Iris pigment epithelial cell (primary cell): ENCODE measurements at places on chromosomes 12 and 14.

DNA sequence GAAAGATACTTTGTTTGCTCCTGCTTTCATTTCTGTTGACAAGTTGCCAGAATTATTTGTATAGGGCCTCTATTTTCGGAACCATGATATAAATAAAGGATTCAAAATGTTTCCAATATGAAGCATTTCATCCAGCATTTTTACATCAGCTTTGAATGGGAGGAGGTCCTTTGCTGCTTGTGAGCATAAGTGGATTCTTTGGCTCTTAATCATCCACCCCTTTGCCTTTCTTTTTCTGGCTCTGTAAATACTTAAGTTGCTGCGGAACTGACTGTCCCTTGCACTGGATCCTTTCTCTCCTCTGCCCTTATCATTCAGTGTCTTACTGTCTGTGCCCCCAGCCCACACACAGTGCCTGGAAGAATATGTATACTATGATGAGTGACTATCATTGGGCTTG is 357.3 kb upstream of the RGS6 start:
- peak; percentile 94 for DNase-seq

DNA sequence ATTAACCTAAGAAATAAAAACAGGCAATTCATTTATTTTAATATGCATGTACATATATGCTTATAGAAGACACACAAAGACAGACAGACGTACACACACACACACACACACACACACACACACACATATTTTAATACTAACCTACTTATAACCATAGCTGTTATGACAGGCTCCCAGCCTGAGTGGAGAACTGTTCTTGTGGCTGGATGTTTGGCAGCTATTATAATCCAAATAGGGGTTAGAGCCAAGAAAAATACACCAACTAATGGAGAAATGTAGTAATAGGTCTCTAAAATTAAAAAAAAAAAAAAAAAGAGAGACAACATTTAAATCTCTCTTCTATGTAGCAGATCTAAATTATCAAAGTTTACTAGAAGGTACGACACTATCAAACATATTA is 91.8 kb downstream of the SLC41A2 start:
- peak; percentile 93 for DNase-seq

- no peak for DNase-seq
These were observed 4.7 kb downstream of the VSIG10 start for GRCh38 chr12:118098911-118099671.

DNA sequence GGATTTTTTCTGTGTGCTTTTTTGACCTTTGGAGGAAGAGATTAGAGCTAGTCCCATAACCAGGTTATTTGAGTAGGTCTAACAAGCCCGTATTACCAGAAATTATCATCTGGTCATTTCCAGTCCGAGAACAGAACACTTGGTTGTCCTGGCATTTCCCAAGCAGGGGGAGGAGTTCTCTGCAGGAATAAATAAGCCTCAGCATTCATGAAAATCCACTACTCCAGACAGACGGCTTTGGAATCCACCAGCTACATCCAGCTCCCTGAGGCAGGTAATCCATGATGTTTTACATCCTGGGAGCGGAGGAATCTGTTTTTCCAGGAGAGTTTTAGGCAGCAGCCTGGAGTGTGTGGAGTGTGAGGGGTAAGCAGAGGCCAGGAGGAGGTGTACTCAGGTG is at the start of gene SERPINA3:
TSS of gene SERPINA3 (plus strand) at position 218 of the 400 bp plus-strand sequence. CDS start 2,051 bp downstream, outside the sequence.
- peak; percentile 61 for DNase-seq

DNA sequence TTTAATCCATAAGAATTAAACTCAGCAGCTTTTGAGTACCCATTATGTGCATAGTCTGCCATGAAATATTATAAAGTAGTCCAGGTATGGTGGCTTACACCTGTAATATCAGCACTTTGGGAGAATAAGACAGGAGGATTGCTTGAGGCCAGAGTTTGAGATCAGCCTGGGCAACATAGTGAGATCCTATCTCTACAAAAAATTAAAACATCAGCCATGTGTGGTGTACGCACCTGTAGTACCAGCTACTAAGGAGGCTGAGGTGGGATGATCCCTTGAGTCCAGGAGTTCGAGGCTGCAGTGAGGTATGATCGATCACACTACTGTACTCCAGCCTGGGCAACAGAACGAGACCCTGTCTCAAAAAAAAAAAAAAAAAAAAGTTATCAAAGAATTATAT is 15.3 kb downstream of the MARK3 start:
- no peak for DNase-seq

GRCh38 chr14:65373671-65374039 is 38.9 kb upstream of the FUT8 start:
- DNase-seq = no peak
